H9 (cell line): ENCODE measurements at places on chromosomes 7 and 10. TPM values are rescaled to one million over a fixed set of nuclear protein-coding genes. Genes with fewer than 3 reads are reported as not detected.

GRCh38 chr10:27072436-27073114, 27.7 kb downstream of the ANKRD26 start:
- peak; percentile 73 for DNase-seq

Gene DNAH11
- total RNA-seq, result 1.8 and 2.5 TPM in 2 replicates

- peak; percentile 79 for DNase-seq
Observed at GRCh38 chr7:94394437-94395140, at the start of gene COL1A2. COL1A2 (plus strand) TSS chr7:94394895; CDS start chr7:94395032, 137 bp downstream.

Gene DPYSL4
- 26.3 and 29.0 TPM in 2 replicates for total RNA-seq

- no peak for DNase-seq
Observed at GRCh38 chr7:135236727-135237126, 3.1 kb downstream of the STRA8 start.

- no peak for DNase-seq
Observed at GRCh38 chr7:16984375-16984774, 102.6 kb upstream of the AGR3 start.

GRCh38 chr7:78783179-78783962, 670.1 kb downstream of the MAGI2 start:
- no peak for DNase-seq

Gene SMURF1
- 27.2 and 29.4 TPM in 2 replicates for total RNA-seq

Gene MUC3A
- total RNA-seq, result 27.4 and 29.2 TPM in 2 replicates

DNA sequence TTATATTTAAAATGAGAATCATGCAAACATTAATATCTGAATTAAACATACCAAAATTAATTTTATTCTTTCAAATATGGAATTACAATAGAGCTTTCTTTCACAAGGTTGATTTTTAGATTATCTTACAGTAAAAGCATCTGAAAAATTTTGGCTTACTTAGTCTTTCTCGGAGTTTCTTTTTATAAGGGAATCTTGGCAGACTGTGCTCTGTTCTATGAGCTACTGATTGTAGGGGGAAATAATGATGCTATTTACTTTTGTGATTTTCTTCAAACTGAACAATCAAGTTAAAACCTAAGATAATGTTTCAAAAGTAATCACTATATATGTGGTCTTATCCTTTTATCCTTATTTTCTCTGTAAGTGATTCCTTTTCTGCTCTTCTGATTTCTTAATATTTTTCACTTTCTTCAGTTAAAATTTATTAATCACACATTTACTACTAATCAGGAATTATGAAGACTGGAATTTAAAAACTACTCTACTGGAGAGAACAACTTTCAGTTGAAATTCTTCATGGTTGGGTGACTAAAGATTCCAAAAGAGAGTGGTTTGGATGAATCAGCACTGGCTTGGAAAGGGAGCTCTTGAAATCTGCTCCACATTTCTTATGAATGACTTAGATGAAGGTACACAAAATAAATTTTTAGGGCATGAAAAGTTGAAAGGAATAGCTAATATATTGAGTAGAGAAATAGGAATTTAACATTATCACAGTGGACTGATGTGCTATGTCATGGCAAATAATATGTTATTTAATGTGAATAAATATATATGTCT, 103.9 kb downstream of the PPP1R9A start:
- DNase-seq, result no peak

GRCh38 chr7:38190011-38190410, 12.0 kb downstream of the STARD3NL start:
- DNase-seq, result no peak

Gene LRRD1
- not detected in 2 replicates for total RNA-seq

GRCh38 chr10:35300063-35300699, 36.1 kb upstream of the CCNY start:
- DNase-seq, result no peak

GRCh38 chr10:76665029-76665428, 972.6 kb downstream of the KCNMA1 start:
- no peak for DNase-seq

Gene GNAT3
- total RNA-seq, result not detected in 2 replicates

DNA sequence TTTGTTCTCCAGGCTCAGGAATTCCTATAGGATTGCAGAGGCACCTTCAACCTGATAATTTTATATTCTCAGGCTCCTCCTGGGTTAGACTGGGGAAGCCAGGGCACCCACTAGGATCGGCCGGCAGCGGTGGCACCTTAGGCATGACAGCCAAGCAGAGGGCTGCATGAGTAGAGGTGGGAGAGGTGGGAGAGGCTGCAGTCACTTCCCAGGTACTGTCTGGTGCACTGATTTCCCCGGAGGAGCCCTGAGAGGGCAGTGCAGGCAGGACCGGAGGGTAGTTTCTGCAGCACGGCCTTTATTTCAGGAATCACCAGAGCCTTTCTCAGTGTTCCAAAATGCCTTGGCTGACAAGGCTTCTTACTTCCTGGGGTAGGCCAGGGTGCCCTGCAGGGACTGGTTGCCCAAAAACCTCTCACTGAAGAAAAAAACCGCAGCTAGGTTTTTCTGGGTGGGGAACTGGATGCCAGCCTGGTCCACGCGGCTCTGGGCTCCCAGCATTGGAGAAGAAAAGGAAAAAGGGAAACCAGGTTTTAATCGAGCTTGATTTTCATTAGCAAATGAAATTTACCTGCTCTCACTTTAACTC, 3.6 kb upstream of the HOXA13 start:
- DNase-seq, result no peak

DNA sequence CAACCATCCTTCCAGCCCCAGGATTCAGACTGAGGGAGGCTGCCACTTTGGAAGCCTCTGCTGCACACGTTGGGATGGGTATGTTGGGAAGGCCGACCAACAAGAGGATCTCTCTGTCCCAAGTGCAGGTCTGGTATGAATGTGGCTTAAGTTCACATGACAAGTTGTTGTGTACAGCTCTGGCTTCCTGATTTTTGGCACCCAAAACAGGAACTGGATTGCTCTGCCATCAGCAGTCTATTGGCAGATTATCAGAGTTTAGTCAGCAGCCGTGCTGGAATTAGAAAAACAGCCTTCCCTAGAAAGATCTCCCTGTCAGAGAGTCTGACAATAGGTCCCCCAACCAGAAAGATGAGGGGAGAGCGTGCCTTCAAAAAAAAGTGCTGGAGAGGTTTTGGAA, 66.9 kb downstream of the GOLGA7B start:
- no peak for DNase-seq

GRCh38 chr10:74575912-74576311, 250.5 kb upstream of the KAT6B start:
- DNase-seq, result no peak

DNA sequence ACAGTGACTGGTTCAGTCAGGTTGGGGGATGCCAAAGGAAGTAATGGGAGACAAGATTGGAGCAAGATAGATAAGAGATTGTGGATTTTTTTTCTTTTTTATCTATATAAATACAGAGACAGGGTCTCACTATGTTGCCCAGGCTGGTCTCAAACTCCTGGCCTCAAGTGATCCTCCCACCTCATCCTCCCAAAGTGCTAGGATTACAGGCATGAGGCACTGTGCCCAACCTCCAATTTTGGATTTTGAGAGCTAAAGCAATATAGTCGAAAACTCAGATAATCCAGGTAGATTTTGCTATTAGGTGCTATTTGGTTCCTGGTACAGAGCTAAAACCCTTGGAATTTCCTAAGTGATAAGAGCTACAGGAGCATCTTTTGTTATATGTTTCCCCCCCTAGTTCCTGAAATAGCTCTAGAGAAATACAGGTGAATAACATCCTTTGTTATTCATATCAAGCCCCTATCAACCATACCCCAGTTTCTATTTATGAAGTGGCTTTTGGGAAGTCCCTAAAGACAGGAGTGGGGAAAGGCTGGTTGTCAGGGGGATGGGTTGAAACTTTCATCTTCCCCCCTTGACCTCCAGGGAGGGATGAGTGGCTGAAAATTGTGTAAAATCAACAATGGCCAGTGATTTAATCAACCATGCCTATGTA, 151.2 kb downstream of the CFTR start:
- DNase-seq, result no peak

Gene CRTAC1
- 0.46 and 0.48 TPM in 2 replicates for total RNA-seq

DNA sequence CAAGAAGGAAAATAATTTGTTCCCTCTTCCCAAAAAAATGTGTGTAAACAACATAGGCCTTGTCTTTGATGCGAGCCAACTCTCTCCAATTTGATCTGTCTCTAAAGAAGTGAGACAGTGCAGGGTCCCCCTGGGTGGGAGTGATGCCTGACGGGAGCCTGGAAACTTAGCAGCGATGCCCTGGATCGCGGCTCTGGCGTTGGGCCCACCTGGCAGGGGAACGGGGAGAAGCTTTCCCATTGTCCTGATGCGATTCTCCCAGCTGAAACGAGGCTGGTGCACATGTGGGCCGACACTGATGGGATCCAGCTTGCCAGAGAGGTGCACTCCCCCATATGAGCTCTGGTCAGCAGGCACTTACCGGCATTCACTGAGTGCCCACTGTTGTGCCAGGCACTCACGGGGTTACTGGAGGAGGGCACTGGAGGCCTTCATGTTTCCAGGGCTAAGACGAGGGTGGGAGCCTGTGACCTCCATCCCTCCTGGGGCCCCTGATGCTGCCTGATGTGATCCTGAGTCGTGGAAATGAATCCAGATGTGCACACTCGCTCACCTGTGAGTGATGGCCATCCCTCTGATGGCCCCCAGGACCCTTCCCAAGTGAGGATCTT, 132.8 kb downstream of the PTPN20 start:
- DNase-seq, result no peak

Gene CCL24
- total RNA-seq, result not detected in 2 replicates

DNA sequence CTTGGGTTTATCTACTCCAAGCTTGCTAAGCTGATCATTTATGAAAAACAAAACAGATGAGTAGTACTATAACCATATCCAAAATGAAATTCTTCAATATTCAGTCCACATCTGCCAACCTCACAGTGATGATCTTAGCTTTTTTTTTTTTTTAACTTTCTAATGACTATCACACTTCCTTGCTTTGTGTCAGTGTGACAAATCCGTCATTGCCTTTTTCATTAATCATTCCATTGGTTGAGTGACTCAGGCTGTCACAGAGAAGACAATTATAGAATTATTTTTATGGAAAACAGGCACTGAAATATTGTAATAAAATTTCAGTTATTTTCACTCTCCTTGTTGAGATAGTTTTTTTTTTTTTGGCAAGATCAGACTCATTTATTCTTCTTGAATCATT, 70.7 kb downstream of the CPVL start:
- no peak for DNase-seq

Gene VSTM4
- total RNA-seq, result 0.35 and 0.44 TPM in 2 replicates

Gene TMEM168
- total RNA-seq, result 13.9 and 14.6 TPM in 2 replicates

DNA sequence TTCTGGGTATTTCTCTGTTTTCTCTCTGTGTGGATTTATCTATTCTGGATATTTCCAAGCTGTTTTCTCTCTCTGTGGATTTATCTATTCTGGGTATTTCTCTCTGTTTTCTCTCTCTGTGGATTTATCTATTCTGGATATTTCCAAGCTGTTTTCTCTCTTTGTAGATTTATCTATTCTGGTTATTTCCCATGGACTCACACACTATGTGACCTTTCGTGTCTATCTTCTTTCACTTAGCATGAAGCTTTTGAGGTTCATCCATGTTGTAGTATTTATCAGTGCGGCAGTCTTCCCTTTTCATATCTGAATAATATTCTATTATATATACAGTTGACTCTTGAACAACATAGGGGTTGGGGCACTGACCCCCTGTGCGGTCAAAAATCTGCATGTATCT, 435.0 kb upstream of the CNTNAP2 start:
- DNase-seq, result no peak

DNA sequence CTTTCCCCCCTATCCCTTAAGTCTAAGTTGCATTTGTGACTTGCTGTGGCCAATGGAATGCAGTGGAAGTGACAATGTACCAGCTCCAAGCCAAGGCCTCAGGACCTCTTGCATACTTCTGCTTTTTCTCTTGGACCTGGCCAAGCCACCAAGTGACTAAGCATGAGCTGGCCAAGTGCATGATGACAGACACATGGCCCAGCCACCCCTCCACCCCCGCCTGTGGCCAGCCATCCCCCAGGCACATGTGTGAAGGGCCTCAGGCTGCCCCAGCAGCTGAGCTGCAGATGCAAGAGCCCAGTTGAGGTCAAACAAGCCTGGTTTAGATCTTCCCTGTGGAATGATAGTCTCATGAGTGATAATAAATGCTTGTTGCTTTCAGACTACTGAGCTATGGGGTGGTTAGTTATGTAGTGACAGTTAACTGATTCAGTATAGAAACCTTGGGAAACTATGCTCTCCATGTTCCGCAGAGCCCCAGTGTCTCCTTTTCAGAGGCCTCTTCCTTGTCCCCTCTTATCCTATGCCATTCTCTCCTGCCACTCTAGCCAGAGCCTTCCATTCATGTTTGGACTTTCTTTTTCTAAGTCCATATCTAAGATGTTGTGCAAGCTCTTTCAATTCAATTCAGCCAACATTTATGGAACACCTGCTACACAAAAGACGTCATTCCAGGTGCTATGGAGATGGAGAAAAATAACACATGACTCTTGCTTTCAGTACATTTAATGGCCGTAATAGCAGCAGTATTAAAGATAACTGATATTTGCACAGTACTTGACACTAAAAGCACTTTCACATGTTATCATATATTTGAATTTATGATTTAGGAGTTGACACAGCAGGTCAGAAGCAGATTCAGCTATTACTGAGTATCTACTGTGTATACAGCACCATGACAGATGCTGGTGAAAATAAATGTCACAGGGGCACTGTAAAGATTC, 55.5 kb upstream of the LOXL4 start:
- no peak for DNase-seq

GRCh38 chr10:129472696-129473555, 5.9 kb downstream of the MGMT start:
- no peak for DNase-seq

Gene FAM25C
- total RNA-seq, result not detected in 2 replicates

DNA sequence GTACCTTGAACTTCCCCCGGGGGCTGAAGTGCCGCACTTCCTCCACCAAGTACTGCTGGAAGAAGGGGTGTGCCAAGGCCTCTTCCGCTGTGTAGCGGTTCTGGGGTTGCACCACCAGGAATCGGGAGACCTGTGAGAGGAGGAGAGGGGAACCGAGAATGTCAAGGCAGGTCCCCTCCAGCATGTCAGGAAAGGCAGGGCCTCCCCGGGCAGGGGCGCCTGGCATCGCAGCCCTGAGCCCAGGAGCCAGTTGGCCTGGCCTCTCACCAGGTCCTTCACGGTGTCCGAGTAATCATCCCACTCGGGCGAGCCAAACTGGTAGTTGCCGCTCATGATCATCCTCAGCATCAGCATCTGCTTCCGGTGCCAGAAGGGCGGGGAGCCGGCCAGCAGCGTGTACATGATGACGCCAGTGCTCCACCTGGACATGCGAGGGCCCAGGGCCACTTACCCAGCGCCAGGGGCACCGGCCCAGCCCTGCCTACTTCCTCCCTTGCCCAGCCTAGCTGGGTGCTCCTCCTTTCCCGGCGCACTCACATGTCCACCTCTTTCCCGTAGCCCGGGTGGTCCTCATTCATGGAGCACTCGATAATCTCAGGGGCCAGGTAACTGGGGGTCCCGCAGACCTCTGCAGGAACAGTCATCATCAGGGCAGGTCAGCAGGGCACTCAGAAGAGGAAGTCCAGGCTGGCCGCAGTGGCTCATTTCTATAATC, 11.0 kb downstream of the PHKG1 start:
- no peak for DNase-seq

- no peak for DNase-seq
Observed at GRCh38 chr10:26464632-26465280, 26.6 kb downstream of the APBB1IP start.

GRCh38 chr10:116476461-116476860, 48.8 kb downstream of the PNLIPRP3 start:
- no peak for DNase-seq

- DNase-seq, result peak; percentile 48
Observed at GRCh38 chr7:80722616-80723195, 84.3 kb downstream of the CD36 start.

GRCh38 chr7:15489383-15489782, 72.4 kb downstream of the AGMO start:
- DNase-seq, result no peak
